Neuronal stem cell (in vitro differentiated cells): ENCODE measurements at places on chromosomes 12 and 14.

DNA sequence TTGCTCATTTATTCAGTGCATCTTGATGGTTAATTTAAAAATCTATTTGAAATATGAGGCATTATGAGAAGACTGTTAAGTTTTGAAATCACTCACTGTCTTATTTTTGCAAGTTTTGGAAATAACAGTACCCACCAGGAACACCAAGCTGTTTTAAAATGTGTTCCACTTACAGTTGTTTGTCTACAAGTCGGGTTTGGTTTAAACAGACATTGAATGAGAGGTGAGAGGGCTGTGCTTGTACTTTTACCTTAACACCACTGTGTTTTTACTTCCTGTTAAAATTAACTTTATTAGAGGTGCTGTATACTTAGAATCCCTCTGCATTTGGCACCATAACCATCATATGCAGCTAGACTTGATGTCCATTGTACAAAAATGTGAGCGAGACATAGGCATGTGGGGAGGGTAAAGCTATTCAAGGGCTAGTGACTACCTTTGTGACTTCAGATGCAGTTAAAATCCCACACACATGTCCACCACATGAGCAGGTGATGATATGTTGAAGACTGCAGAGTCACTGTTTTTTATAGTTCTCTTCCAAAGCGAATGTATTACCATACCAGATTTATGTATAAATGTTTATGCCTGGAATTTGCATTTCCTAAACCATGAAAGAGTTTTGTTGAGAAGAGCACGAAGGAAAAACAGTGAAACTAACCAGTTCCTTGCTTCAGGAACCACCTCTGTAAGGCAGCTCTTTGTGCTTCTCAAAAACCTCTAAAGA lies 12.9 kb downstream of the ELK3 start:
- no peak for DNase-seq
- no peak overlapping the region for H3K27ac ChIP-seq
- H3K4me3 ChIP-seq: no peak overlapping the region
- peaks cover 5% of the 10 kb centered on the region for H3K4me1 ChIP-seq
- H3K27me3 ChIP-seq: no peaks in the 10 kb centered on the region

DNA sequence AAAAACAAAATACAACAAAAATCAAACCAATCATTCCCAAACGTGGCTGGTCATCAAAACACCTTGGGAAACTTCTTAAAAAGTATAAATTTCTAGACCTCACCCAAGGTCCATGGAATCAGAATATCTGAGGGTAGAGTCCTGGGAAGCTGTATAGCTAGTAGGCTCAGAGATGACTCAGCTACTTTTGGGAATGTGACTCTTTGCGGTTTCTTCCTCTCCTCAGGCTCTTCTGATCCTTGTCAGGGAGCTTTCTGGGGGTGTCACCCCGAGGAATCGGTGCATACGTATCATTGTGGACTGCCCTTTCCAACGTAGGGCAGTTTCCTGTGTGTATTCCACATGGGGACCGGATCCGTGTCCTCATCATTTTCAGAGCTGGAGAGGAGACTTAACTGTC lies 14.8 kb downstream of the JDP2 start:
- H3K4me1 ChIP-seq: no peaks in the 10 kb centered on the region
- no peaks in the 10 kb centered on the region for H3K36me3 ChIP-seq
- no peak for DNase-seq
- H3K27me3 ChIP-seq: no peaks in the 10 kb centered on the region
- H3K27ac ChIP-seq: no peak overlapping the region

- no peaks in the 10 kb centered on the region for H3K27me3 ChIP-seq
- no peak overlapping the region for H3K4me3 ChIP-seq
- no peak for DNase-seq
- no peaks in the 10 kb centered on the region for H3K4me1 ChIP-seq
These were observed 29.8 kb downstream of the GPRC5D start for GRCh38 chr12:12922191-12922616.

GRCh38 chr12:51662728-51663154 lies 71.7 kb downstream of the SCN8A start:
- H3K4me1 ChIP-seq: peaks cover 22% of the 10 kb centered on the region
- H3K4me3 ChIP-seq: no peak overlapping the region
- H3K36me3 ChIP-seq: no peaks in the 10 kb centered on the region
- no peaks in the 10 kb centered on the region for H3K27me3 ChIP-seq
- DNase-seq: no peak
- H3K27ac ChIP-seq: no peak overlapping the region

- H3K4me1 ChIP-seq: peaks cover 2% of the 10 kb centered on the region
- H3K4me3 ChIP-seq: no peak overlapping the region
- DNase-seq: no peak
- H3K27me3 ChIP-seq: no peaks in the 10 kb centered on the region
- H3K27ac ChIP-seq: no peak overlapping the region
These were observed 226.1 kb downstream of the CHST11 start for GRCh38 chr12:104682790-104683279.

DNA sequence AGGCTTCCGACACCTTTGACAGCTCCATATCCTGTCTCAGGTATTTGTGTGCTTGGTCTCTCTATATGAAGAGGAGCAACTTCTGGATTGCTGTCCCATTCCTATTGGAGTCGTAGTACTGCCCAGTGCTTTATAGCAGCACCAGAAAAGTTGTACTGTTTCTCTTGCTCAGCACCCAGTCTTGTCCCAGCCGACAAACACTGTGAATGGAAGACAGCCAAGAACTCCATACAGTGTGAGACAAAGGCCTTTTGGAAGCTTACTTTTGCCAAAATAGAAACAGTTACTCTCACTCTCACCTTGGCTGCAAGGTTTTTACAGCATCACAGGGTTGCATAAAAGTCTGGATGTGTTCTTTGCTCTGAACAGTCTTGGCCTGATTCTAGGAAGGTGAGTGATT lies 105.3 kb downstream of the TGFB3 start:
- no peak overlapping the region for H3K27ac ChIP-seq
- H3K4me1 ChIP-seq: peaks cover 2% of the 10 kb centered on the region
- H3K4me3 ChIP-seq: no peak overlapping the region
- H3K36me3 ChIP-seq: peaks cover 2% of the 10 kb centered on the region
- no peak for DNase-seq

- peak overlapping the region; percentile 86 for H3K4me3 ChIP-seq
- H3K36me3 ChIP-seq: no peaks in the 10 kb centered on the region
- H3K4me1 ChIP-seq: no peaks in the 10 kb centered on the region
- no peak overlapping the region for H3K27ac ChIP-seq
These were observed 1.0 kb downstream of the FGFR1OP2 start for GRCh38 chr12:26939192-26939832.

DNA sequence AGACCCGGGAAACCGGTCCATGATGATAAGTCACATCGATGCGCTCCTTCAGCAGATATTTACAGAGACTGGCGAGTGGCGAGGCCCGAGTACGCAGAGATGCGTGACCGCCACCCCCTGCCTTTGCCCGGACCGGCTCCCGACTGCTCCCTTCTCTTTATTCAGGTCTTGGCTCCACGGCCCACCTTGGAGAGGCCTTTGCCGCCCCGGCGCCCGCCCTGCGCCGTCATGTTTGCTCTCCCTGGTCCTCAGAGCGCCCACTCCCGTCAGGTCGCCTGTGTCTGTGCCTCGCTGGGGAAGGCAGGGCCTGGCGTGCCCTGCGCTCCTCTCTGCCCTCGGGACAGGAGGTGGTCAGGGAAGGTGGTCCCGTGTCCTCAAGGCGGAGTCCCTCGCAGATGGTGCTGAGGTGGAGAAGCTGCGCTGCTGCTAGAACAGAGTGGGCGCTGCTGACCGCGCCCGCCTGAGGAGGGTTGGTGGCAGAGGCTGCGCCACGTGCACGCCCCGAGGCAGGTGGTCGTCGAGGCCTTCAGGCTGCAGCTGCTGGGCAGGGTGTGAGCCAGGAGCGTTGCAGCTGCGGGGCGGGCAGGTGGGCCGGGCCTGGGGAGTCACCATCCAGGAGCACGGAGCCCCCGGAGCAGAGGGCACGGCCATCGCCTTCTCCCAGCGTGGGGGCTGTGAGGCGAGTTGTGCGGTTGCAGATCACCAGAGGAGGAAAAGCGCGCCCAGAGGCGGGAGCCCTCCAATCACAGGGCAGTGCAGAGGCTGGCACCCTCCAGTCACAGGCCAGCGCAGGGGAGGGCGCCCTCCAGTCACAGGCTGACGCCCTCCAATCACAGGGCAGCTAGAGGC lies 27.2 kb downstream of the DDX51 start:
- peaks cover 19% of the 10 kb centered on the region for H3K36me3 ChIP-seq
- no peaks in the 10 kb centered on the region for H3K4me1 ChIP-seq
- no peak overlapping the region for H3K4me3 ChIP-seq
- no peak overlapping the region for H3K27ac ChIP-seq
- H3K27me3 ChIP-seq: no peaks in the 10 kb centered on the region
- DNase-seq: no peak

GRCh38 chr12:32536000-32536345 lies 136.6 kb downstream of the FGD4 start:
- no peak overlapping the region for H3K27ac ChIP-seq
- no peak overlapping the region for H3K4me3 ChIP-seq
- H3K27me3 ChIP-seq: no peaks in the 10 kb centered on the region
- H3K4me1 ChIP-seq: peaks cover 19% of the 10 kb centered on the region
- DNase-seq: no peak

DNA sequence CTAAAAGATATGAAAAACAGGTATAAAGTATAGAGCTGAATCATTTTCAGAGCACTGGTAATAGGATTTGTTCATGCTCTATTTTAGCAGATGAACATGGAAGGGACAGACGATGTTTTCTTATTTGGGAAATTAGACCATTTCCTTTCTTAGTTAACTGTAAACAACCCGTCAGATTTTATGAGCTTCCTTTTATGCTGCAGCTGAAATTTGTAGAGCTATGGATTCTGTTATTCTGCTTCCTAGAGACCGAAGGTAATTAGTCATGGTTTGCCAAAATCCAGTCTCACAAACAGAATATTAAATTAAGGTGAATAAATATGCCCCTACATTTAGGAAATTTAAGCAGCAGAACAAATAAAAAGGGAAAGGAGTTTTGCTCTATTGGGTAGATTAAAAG lies 180.2 kb upstream of the SYT1 start:
- H3K4me3 ChIP-seq: no peak overlapping the region
- DNase-seq: no peak
- no peaks in the 10 kb centered on the region for H3K27me3 ChIP-seq
- H3K27ac ChIP-seq: no peak overlapping the region

DNA sequence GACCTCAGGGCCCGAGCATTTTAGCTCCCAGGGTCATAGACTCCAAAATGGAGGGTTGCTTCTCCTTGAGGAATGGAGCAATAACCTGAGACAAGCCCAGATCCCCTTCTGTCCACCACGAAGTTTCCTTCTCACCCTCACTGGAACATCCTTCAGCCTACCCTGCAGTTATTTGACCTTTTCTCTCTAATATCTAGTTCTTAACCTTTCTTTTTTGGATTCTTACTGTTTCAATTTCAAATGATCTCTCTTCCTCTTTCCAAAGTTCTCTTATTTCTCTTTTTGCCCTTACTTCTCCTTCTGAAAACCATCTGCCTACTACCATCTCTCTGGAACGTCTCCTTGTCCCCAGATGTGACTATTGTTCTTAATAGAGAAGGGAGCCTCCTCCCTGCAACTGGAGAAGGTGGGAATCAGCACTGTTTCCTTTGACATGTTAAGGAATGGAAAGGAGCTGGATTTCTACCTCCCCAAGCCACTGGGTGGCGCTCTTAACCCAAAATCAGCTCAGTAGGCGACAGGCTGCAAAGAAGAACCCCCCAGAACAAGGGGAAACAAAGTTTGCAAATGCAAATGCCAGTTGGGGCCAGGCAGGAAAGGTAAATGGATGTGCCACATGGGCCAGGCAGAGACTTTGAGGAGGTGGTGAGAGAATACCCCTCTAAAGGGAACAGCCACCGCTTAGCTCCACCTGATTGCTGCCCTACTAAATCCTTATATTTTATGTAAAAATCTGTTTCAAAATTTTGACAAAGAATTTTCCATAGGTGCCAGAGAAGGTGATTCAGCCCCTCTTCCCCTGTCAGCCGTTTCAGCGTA lies 22.4 kb upstream of the PDE1B start:
- no peaks in the 10 kb centered on the region for H3K4me1 ChIP-seq
- H3K27me3 ChIP-seq: no peaks in the 10 kb centered on the region
- DNase-seq: peak; percentile 75
- no peaks in the 10 kb centered on the region for H3K36me3 ChIP-seq
- no peak overlapping the region for H3K27ac ChIP-seq

DNA sequence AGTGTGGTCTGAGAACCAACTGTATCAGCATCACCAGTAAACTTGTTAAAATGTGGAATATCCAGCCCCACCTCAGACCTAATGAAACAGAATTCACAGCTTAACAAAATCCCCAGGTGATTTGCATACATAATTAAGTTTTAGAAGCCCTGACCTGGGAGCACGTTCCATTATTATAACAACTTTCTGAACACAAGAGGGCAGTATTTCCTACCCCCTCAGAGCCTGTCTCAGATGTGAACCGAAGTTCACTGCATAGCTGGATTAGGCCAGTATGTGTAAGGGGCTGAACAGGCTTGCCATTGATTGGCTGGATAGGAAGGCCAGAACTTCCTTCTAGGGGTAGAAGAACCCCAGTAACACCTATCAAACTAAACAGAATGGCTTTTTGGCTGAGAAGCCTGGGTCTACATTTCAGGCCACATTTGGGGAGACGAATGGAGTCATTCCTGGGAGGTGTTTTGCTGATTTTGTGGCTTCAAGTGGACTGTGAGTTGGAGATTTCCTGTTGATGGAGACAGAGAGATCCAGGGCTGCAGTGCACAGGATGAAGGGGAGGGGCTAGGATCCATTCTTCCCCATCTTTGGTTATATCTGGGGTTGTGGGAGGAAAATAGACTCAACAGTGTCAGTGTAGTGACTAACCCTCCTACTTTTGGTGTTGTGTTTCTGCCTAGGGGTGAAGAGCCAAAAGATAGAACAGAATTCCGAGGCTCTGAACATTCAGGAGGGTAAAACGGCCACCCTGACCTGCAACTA lies 94.7 kb upstream of the OR4E1 start:
- no peaks in the 10 kb centered on the region for H3K4me1 ChIP-seq
- H3K36me3 ChIP-seq: no peaks in the 10 kb centered on the region
- no peak overlapping the region for H3K4me3 ChIP-seq
- no peaks in the 10 kb centered on the region for H3K27me3 ChIP-seq

DNA sequence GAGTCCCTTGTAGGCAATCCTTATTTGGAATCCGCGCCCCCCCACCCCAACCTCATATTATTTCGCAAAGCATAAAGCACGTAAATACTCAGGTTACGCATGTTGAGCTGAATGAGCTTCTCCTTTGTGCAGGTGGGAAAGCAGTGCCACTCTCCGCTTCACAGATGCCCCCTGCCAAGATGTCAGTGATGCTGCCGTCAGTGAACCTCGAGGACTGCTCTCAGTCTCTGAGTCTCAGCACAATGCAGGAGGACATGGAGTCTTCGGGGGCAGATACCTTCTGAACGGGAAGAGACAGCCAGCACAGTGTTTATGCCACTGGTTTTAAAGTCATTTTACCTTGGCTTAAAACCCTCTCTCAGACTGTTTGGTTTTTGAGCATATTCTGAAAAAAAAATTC lies 90.1 kb upstream of the DACT1 start:
- no peaks in the 10 kb centered on the region for H3K4me1 ChIP-seq
- no peak overlapping the region for H3K27ac ChIP-seq
- DNase-seq: no peak

- no peak for DNase-seq
- H3K27ac ChIP-seq: no peak overlapping the region
- H3K27me3 ChIP-seq: no peaks in the 10 kb centered on the region
- H3K36me3 ChIP-seq: no peaks in the 10 kb centered on the region
These were observed 34.9 kb upstream of the WSCD2 start for GRCh38 chr12:108094056-108094649.
